ENCODE measurements at places on chromosomes 7 and 10.
A peak's percentile ranks its signal among the peaks of the same experiment; 100 is the strongest.

- no peak overlapping the region for H3K27ac ChIP-seq
- no peak overlapping the region for H3K4me3 ChIP-seq
- no peaks in the 10 kb centered on the region for H3K27me3 ChIP-seq
- peaks cover 16% of the 10 kb centered on the region for H3K4me1 ChIP-seq
- DNase-seq: no peak
- H3K36me3 ChIP-seq: no peaks in the 10 kb centered on the region
Measured at GRCh38 chr10:7908541-7909210, 90.4 kb downstream of the TAF3 start.

GRCh38 chr7:97818066-97818663 is 54.0 kb downstream of the ASNS start:
- DNase-seq: no peak
- no peaks in the 10 kb centered on the region for H3K36me3 ChIP-seq
- H3K27ac ChIP-seq: no peak overlapping the region
- H3K4me3 ChIP-seq: no peak overlapping the region

- peaks cover 6% of the 10 kb centered on the region for H3K4me1 ChIP-seq
- H3K36me3 ChIP-seq: no peaks in the 10 kb centered on the region
- no peak overlapping the region for H3K4me3 ChIP-seq
- no peak for DNase-seq
- H3K27ac ChIP-seq: no peak overlapping the region
- H3K27me3 ChIP-seq: no peaks in the 10 kb centered on the region
Measured at GRCh38 chr10:58107506-58107905, 160.2 kb downstream of the IPMK start.

- peaks cover 7% of the 10 kb centered on the region for H3K4me1 ChIP-seq
- no peak for DNase-seq
- H3K27ac ChIP-seq: no peak overlapping the region
- no peak overlapping the region for H3K4me3 ChIP-seq
- peaks cover 6% of the 10 kb centered on the region for H3K27me3 ChIP-seq
Measured at GRCh38 chr10:19579761-19580545, 236.3 kb upstream of the PLXDC2 start.

- H3K4me1 ChIP-seq: peaks cover under 1% of the 10 kb centered on the region
- H3K36me3 ChIP-seq: no peaks in the 10 kb centered on the region
- peak; percentile 35 for DNase-seq
- no peak overlapping the region for H3K27ac ChIP-seq
- no peak overlapping the region for H3K4me3 ChIP-seq
- no peaks in the 10 kb centered on the region for H3K27me3 ChIP-seq
Measured at GRCh38 chr10:110694820-110695538, 50.8 kb downstream of the RBM20 start.

- H3K4me1 ChIP-seq: peaks cover 9% of the 10 kb centered on the region
- no peak overlapping the region for H3K27ac ChIP-seq
- H3K36me3 ChIP-seq: no peaks in the 10 kb centered on the region
- peaks cover 5% of the 10 kb centered on the region for H3K27me3 ChIP-seq
- H3K4me3 ChIP-seq: no peak overlapping the region
Measured at GRCh38 chr10:14608381-14609001, 166.2 kb downstream of the FAM107B start.

GRCh38 chr10:130936851-130937250 is 374.7 kb downstream of the TCERG1L start:
- DNase-seq: no peak
- no peaks in the 10 kb centered on the region for H3K36me3 ChIP-seq
- no peaks in the 10 kb centered on the region for H3K4me1 ChIP-seq
- H3K27me3 ChIP-seq: no peaks in the 10 kb centered on the region

DNA sequence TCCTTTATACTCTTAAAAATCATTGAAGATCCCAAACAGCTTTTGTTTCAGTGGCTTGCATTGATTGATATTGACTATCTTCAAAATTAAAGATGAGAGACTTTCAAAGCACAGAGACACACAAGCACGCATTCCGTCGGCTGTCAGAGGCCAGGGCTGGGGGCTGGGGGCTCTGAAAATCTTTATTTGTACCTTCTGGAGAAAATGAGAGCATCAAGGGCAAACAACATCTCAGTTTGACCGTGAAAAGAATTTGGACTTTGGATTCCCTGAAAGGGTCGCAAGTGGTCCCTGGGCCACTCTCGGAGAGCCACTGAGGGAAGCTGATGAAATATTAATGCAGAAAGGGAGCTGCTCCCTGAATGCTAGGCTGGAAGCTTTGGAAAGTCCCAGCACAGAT is 96.4 kb downstream of the CHST15 start:
- no peak for DNase-seq
- no peaks in the 10 kb centered on the region for H3K36me3 ChIP-seq
- H3K4me1 ChIP-seq: no peaks in the 10 kb centered on the region
- H3K27me3 ChIP-seq: peaks cover 27% of the 10 kb centered on the region
- H3K27ac ChIP-seq: no peak overlapping the region

GRCh38 chr10:116126954-116127695 is 145.9 kb downstream of the GFRA1 start:
- no peaks in the 10 kb centered on the region for H3K27me3 ChIP-seq
- H3K4me3 ChIP-seq: no peak overlapping the region
- no peaks in the 10 kb centered on the region for H3K36me3 ChIP-seq
- no peak overlapping the region for H3K27ac ChIP-seq
- no peaks in the 10 kb centered on the region for H3K4me1 ChIP-seq

GRCh38 chr7:45609180-45609579 is 35.0 kb downstream of the ADCY1 start:
- H3K27ac ChIP-seq: no peak overlapping the region
- no peak overlapping the region for H3K4me3 ChIP-seq
- no peaks in the 10 kb centered on the region for H3K4me1 ChIP-seq
- DNase-seq: peak; percentile 22

GRCh38 chr10:5090551-5090950 is 3.7 kb upstream of the AKR1C3 start:
- H3K27ac ChIP-seq: no peak overlapping the region
- no peak overlapping the region for H3K4me3 ChIP-seq
- DNase-seq: no peak
- H3K27me3 ChIP-seq: no peaks in the 10 kb centered on the region
- no peaks in the 10 kb centered on the region for H3K4me1 ChIP-seq
- H3K36me3 ChIP-seq: no peaks in the 10 kb centered on the region

- no peak overlapping the region for H3K4me3 ChIP-seq
- no peak overlapping the region for H3K27ac ChIP-seq
- no peak for DNase-seq
- no peaks in the 10 kb centered on the region for H3K27me3 ChIP-seq
Measured at GRCh38 chr10:128922619-128923196, 544.3 kb upstream of the MGMT start.

DNA sequence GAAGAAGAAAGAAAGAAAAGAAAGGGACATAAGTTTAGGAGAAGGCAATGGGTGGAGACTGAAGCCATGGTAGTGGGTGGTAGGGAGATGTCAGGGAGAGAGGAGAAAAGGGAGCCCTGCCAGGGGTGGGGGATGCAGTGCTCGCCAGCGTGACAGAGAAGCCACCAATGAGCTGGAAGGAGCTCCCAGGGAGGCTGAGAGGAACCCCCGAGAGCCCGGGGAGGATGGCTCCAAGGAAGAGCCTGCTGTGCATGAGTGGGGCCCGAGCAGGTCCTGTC is 141.2 kb upstream of the SHH start:
- H3K36me3 ChIP-seq: no peaks in the 10 kb centered on the region
- peak; percentile 3 for DNase-seq
- H3K27ac ChIP-seq: no peak overlapping the region
- peaks cover 20% of the 10 kb centered on the region for H3K27me3 ChIP-seq

DNA sequence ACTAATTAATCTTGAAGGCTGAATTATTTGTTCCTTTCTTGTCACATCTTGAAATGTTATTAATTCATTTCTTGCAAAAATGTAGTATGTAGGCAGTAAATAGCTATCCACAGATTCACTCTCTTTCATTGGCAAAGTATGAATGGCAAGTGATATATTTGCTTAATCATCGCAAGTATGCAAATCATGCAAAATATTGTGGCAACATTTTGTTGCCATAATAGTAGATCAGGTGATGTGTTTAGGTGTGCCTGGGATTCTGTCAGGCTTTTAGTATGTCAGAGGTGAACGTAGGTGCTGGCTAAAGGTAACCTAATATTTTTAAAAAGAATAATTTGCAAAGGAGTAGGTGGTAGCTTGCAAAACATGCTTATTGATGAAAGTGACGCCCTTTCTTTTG is 5.9 kb downstream of the MAP3K8 start:
- no peak overlapping the region for H3K4me3 ChIP-seq
- H3K27me3 ChIP-seq: no peaks in the 10 kb centered on the region
- peaks cover 10% of the 10 kb centered on the region for H3K4me1 ChIP-seq

GRCh38 chr7:1851721-1852516 is 181.8 kb downstream of the ELFN1 start:
- peak; percentile 52 for DNase-seq
- H3K4me1 ChIP-seq: peaks cover 4% of the 10 kb centered on the region
- H3K4me3 ChIP-seq: no peak overlapping the region
- no peak overlapping the region for H3K27ac ChIP-seq
- H3K27me3 ChIP-seq: no peaks in the 10 kb centered on the region
- no peaks in the 10 kb centered on the region for H3K36me3 ChIP-seq

DNA sequence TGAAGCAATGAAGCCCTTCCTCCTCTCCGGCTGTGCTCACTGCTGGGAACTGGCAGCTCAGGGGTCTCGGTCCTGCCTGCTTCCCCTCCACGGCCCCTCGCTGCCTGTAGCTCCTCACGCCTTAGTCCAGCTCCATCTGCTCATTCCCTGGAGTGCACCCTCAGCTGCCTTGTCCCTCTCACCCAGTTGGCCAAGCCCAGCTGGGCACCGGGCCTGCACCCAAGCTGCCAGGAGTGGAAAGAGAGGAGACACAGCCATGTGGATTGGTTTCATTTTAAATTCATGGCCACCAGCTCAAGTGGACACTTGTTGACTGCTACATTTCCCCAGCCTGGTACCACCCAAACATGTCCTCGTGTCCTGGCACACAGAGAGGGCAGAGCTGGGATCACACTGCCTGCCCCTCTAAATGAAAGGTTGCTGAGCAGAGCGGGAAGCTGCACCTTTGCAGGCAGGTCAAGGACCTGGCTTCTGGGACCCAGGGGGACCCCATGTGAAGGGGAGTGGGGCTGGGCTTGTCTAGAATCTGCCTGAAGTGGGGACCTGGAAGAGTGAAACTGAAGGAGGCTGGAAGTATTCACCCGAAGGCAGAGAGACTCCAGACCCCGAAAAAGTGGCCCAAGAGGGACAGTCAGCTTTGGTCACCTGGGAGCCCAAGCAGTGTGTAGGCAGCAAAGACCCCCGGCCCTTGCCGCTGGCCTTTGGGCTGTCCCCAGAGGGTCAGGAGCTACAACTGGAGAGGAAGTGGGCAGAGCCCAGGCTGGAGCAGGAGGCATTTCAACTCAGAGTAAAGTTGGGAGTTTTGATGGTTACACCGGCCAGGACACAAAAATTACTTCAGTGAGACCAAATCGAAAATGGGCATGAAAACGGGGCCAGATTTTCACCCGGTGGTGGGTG is 15.0 kb upstream of the BNIP3 start:
- no peaks in the 10 kb centered on the region for H3K27me3 ChIP-seq
- no peaks in the 10 kb centered on the region for H3K36me3 ChIP-seq
- peaks cover 28% of the 10 kb centered on the region for H3K4me1 ChIP-seq
- peak; percentile 65 for DNase-seq

- H3K4me3 ChIP-seq: no peak overlapping the region
- no peaks in the 10 kb centered on the region for H3K27me3 ChIP-seq
- no peaks in the 10 kb centered on the region for H3K4me1 ChIP-seq
- no peaks in the 10 kb centered on the region for H3K36me3 ChIP-seq
Measured at GRCh38 chr7:142932386-142933091, 1.0 kb downstream of the TRPV5 start.

- no peak overlapping the region for H3K27ac ChIP-seq
- no peaks in the 10 kb centered on the region for H3K36me3 ChIP-seq
- no peak overlapping the region for H3K4me3 ChIP-seq
- H3K4me1 ChIP-seq: peaks cover 7% of the 10 kb centered on the region
- no peak for DNase-seq
Measured at GRCh38 chr7:11194492-11194891, 220.8 kb downstream of the PHF14 start.

DNA sequence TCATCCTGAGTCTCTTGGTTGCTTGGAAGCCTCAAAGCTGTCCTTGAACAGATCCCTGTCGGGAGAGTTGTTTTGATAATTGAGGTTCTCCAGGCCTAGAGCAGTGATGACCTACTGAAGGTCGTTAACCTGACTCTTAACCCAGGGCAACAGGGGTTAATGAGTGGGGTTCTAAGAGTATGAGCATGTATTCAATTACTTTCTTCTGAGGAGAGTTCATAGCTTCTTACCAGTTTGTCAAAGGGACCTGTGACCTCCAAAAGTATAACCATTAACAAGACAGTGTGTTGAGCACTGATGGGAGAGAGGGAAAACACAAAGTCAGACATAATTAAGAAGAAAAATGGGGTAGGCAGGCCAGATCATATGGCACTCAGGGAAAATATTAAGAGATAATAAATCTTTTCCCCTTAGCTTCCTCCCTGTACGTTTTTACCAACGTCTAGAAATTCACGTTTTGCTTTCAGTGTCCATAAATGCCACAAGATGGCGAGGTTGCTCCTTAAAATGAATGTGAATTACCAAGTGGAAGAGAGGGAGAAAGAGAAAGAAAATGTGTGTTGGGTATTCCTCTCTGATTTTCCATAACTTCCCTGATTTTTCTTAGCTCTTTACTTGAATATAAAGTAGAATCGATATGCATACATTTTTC is 97.6 kb downstream of the SUGCT start:
- no peaks in the 10 kb centered on the region for H3K4me1 ChIP-seq
- H3K27ac ChIP-seq: no peak overlapping the region
- no peak for DNase-seq
- H3K36me3 ChIP-seq: no peaks in the 10 kb centered on the region

- H3K4me1 ChIP-seq: no peaks in the 10 kb centered on the region
- no peak overlapping the region for H3K27ac ChIP-seq
- H3K27me3 ChIP-seq: no peaks in the 10 kb centered on the region
- no peak overlapping the region for H3K4me3 ChIP-seq
Measured at GRCh38 chr7:93948106-93948505, 26.6 kb downstream of the GNG11 start.

DNA sequence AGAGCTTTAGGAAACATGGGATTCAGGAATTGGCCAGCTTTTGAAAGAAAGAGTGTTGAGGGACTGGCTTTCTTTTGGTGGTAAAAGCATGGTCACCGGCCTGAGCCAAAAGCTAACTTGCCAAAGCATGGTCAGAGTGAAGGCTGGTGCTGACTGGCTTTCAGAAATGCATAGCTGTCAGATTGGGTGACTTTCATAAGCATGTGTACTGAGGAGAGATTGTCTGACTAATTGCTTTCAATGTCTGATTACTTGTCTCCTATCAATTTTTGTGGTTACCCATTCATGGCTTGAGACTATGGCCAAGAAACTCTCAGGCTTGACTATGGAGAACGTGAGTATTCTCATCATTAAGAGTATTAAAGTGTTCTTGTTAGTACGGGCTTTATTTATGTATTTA is 28.2 kb downstream of the ZNF25 start:
- H3K4me1 ChIP-seq: no peaks in the 10 kb centered on the region
- no peaks in the 10 kb centered on the region for H3K27me3 ChIP-seq
- H3K4me3 ChIP-seq: peak overlapping the region; percentile 22
- no peak for DNase-seq
- H3K27ac ChIP-seq: no peak overlapping the region

GRCh38 chr10:78397786-78398185 is 364.1 kb downstream of the RPS24 start:
- H3K27ac ChIP-seq: no peak overlapping the region
- no peak for DNase-seq
- no peaks in the 10 kb centered on the region for H3K36me3 ChIP-seq
- no peak overlapping the region for H3K4me3 ChIP-seq
- peaks cover 6% of the 10 kb centered on the region for H3K4me1 ChIP-seq

GRCh38 chr10:73537709-73538108 is 41.9 kb upstream of the PPP3CB start:
- peak overlapping the region; percentile 33 for H3K27ac ChIP-seq
- peak overlapping the region; percentile 34 for H3K4me3 ChIP-seq
- peaks cover 68% of the 10 kb centered on the region for H3K36me3 ChIP-seq
- no peak for DNase-seq
- H3K4me1 ChIP-seq: peaks cover 17% of the 10 kb centered on the region

Data from endodermal cell (in vitro differentiated cells).